ENCODE measurements at places on chromosomes 2 and 18.

DNA sequence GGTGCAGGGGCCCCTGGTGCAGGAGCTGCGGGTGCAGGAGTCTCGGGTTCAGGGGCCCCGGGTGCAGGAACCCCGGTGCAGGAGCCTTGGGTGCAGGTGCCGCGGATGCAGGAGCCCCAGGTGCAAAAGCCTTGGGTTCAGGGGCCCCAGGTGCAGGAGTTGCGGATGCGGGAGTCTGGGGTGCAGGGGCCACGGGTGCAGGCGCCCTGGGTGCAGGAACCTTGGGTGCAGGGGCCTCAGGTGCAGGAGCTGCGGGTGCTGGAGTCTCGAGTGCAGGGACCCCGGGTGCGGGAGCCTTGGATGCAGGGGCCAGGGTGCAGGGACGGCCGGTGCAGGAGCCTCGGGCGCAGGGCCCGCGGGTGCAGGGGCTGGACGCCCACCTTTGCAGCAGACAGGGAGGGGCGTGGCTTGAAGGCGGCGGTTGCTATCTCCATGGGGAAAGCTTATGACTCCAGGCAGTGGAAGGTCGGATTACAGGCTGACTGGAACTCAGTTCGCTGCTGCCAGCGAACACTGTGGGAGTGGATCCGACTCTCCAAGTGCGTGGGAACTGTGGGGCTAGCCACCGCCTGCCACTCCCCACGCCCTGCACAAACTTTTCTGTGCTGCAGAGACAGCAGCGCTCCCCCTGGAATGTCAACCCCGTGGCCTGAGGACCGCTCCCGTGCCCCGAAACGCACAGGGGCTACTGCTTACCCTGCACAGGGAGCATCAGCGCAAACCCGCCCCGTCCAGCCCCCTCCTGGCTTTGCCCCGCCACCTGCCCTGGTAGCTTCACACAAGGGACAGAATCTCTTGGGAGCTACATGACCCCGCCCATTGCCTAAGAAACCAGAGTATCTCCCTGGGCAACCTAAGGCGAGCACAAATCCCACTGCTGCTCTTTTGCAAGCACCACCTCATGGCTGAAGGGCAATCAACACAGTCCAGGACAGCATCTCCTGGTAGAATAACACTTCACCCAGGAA is 40.3 kb downstream of the COPS9 start:
- no peak for DNase-seq

DNA sequence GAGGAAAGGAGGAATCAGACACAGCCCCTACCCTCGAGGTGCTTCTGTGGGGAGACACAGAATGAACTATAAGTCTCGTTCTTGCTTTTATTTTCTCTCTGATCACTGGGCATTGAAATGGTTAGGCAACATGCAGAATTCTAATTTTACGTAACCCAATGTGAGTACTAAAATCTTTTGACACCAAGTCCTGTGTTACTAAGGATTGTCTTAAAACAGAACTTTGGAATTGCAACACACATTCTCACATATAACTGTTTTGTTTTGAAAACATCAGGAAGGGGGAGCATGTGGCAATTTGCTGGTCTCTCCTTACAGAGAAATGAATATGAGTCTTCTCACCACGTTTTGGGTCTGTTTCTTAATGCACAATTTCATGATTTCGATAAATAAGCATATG is 23.6 kb upstream of the SULT1C4 start:
- DNase-seq: peak; percentile 46

GRCh38 chr2:16238001-16238761 is 297.8 kb downstream of the MYCN start:
- DNase-seq: no peak

- no peak for DNase-seq
Measured at GRCh38 chr2:74851191-74851566, 17.3 kb downstream of the HK2 start.

DNA sequence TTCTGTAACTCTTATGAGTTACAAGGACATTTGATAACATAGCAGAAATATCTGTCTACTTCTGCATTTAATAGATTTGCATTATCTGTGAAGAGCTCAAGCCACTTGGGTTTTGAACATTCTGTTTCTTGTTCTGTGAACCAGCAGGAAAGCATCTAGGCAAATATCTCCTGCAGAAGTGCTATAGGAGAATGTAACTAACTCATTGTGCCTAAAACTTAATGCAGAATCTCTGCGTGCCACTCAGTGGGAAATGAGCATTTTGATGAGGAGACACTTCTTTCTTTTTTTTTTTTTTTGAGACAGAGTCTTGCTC is 63.5 kb downstream of the MYOM1 start:
- no peak for DNase-seq

DNA sequence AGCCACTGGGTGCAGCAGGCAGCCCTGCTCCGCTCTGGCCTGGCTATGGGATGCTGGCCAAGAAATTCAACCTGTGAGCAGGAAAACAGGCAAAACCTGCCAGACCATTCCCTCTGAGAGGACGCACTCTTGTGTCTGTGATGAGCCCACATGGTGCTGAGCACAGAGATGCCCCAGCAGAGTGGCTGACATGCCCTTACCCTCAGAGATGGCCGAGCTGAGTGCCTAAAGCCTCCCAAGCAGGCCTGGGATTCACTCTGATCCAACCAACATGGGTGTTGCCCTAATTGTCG is 34.3 kb upstream of the TAF1B start:
- no peak for DNase-seq

DNA sequence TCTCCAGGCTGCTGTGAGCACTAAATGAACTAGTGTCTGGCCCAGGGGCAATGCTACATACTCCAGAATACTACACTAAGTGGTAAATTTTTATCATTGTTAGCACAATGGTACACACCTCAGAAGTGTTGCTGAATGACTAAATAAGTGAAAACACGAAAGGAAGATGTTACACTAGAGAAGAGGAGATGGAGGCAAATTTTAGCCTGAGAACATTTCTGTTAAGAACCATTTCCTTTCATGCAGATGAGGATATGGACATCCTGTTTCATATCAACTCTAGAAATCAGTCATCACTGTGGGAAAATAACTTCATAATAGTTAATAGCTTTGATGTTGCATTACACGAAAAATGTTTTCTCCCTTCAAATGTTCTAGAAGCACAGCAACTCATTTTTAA is 117.6 kb upstream of the STK17B start:
- DNase-seq: no peak

DNA sequence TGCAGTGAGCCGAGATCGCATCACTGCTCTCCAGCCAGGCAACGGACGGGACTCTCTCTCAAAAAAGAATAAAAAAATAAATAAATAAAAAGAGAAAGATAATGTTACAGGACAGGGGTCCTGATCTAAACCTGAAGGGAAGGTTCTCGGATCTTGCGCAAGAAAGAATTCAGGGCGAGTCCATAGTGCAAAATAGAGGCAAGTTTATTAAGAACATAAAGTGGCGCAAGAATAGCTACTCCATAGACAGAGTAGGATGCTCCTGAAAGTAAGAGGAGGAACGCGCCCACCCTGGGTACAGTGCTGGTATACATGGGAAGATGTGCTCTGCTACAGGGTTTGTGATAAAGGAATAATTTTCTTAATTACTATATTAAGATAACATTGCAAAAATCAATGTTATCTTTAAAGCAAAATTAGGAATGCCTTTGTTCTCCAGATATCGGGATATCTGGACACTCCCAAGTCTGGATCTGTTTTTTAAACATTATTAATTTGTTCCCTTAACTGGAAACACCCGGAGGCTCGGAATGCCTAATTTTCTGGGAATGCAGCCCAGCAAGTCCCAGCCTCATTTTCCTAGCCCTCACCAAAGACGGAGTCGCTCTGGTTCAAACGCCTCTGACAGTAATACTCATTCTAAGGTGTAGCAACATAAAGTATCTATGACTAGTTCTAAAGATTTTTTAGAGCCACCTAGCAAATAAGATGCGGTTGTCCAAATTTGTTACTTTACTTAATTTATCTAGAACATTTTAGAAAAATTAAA is 38.8 kb downstream of the ACSL3 start:
- DNase-seq: no peak

DNA sequence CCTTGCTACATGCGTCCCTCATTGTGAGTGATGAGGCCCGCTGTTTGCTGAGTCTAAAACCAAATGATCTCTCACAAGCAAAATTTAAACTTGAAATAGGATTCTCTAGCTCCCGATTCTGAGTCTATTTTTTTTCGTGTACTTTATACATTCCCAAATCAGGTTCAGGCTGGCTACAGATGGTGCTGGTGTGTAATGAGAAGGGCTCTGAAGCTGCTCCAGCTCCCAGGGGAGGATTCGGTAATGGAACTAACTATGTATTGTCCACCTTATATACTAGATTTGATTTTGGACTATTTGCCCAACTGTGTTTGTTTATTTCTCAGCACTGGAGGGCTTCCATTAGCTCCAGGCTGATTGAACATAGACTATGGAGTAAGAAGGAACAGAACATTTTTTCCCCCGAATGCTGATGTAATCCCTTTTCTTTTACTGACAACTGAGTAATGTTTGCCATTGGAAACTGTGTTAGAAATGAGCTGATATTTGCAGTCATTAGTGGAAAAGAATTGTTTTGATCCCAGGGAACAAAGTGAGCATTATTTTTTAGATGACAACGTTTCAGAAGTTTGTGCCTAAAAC is 274.0 kb upstream of the FIGN start:
- peak; percentile 46 for DNase-seq

DNA sequence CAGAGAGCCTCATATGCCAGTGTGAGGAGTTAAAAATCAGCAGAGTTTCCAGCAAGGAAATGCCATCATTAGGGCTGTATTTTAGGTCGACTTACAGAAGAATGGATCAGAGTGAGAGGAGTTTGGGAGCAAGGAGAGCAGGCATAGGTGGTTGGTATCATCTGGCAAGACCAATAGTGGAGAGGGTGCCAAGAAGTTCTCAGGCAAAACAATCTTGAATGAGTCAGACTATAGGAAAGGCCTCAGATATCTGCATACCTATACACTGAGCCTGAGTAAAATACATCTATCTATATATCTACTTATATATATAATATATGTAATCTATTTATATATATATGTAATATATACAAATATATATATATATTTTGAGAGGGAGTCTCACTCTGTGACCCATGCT is 57.3 kb downstream of the TMEFF2 start:
- no peak for DNase-seq

GRCh38 chr18:23194997-23195957 is 60.0 kb downstream of the CABLES1 start:
- no peak for DNase-seq

DNA sequence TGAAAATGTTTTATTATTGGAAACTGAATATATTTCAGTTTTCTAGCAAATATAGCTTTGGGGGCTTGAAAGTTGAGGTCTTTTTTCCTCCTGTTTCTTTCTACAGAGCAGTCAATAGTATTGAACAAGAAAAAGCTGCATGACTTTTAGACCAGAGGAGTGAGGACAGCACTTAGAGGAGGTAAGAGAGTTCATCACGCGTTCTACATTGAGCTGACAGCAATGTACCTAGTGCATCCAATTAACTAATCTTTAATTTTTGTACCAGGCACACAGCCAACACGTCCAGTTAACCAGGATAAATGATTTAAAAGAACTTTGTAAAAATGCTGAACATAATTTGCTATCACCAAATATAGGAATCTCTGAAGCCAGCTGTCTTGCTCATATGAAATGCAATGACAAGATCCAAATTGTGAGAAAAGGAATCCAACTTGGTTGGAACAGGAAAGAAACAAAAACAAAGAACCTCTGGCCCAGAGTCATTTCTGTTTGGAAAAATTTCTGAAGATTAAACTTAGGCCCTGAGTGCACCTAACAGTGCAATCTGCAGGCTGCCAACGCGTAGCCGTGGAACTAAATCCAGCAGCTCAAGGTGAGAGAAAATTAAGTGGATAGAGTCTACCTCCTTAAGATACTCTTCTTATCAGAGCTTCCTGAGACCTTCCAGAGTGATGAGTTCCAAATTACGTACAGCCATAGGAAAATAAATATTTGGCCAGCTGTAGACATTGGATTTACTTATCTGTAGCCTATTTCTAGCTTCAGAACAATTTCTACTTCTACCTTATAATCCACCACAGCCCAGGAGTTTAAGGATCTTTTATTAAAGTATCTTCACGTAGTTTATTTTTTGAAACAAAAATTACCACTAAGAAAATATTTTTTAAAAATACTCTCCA is 20.6 kb upstream of the SPTBN1 start:
- no peak for DNase-seq

GRCh38 chr2:205403244-205403825 is 279.0 kb upstream of the NRP2 start:
- no peak for DNase-seq

DNA sequence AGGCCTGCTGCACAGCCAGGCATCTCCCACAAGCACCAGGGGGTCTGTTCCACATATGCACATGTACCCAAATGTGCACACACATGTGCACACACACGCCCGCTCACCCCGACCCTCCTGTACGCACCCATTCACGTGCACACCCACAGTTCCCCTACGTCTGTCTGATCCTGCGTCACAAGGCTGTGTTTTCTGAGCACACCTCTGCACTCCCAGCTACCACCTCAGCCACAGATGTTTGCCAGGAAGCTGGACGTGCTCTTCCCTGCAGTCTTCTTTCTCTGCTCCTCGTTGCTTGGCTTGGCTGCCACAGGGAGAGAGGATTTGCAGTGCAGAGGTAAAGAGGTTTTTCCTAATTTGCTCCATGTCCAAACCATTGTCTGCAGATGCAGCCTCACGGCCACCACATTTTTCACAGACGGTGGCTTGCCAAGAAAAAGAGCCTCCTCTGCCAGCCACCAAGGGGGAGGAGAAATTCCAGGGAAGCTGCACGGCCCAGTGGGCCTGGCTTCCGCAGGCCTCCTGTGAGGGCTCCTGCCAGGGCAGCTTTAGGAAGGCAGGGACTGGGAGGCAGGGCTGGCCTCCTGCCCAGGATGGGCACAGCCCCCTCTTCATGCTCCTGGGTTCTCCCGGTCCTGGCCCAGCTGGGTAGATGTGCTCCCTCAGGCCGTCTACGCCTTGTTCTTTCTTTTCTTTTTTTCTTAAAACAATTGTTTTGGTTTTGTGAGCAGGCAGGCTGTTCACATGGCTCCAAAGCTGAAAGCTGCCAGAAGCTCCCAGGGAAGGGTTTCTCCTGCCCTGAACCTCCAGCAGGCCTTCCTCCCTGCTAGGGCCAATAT is 29.3 kb upstream of the HS6ST1 start:
- DNase-seq: peak; percentile 81

GRCh38 chr2:39930175-39930917 is 151.3 kb upstream of the THUMPD2 start:
- no peak for DNase-seq

GRCh38 chr2:198756166-198756565 is 701.6 kb downstream of the SATB2 start:
- DNase-seq: peak; percentile 83

GRCh38 chr2:219844401-219845091 is 217.1 kb downstream of the SLC4A3 start:
- DNase-seq: no peak

DNA sequence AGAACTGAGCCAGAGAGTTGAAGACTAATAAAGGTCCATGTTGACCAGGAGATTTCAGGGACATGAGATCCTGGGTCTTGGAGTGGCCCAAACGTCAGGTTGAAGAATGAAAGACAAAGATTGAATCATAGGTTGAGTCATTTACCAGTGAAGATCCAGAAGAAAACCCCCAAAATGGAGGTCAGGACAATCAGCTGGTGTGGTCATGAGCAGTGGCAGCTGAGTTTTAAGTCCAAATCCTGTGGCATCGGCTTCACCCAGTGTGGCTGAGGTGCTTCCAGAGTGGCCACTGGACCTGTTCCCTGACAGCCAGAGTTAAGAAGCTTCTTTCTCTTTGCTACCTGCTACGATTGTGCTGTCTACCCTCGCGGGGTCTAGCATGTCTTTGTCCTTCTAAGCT is 234.0 kb downstream of the BCL2 start:
- no peak for DNase-seq

GRCh38 chr2:238988752-238989151 is 140.9 kb downstream of the TWIST2 start:
- no peak for DNase-seq

GRCh38 chr18:35808796-35809195 is 163.7 kb upstream of the RMP24 start:
- DNase-seq: no peak

GRCh38 chr18:1075322-1075721 is 170.7 kb downstream of the ADCYAP1 start:
- DNase-seq: no peak

Data from adipocyte (in vitro differentiated cells).